ENCODE measurements at places on chromosomes 13 and 19. TPM values are rescaled to one million over a fixed set of nuclear protein-coding genes. Genes with fewer than 3 reads are reported as not detected.

- no peak for DNase-seq
Observed at GRCh38 chr19:46898731-46899130, 37.9 kb downstream of the ARHGAP35 start.

DNA sequence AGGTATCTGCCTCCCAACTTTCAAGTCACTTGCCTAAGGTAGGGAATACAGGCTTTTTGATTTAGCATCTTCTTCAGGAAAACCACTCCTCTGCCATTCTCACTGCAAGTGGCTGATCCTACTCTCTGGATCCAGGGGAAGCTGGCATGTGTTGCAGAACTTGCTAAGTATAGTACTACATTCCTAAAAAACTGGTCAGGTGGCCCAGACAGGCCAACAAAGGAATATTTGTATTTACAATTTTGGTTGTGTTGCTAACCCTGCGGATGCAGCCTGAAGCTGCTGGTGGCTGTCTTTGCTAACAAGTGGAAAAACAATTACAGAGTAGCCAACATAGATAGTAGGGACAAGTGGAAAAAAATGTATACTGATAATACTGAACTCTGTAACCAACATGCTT lies 222.5 kb upstream of the STARD13 start:
- DNase-seq: no peak

DNA sequence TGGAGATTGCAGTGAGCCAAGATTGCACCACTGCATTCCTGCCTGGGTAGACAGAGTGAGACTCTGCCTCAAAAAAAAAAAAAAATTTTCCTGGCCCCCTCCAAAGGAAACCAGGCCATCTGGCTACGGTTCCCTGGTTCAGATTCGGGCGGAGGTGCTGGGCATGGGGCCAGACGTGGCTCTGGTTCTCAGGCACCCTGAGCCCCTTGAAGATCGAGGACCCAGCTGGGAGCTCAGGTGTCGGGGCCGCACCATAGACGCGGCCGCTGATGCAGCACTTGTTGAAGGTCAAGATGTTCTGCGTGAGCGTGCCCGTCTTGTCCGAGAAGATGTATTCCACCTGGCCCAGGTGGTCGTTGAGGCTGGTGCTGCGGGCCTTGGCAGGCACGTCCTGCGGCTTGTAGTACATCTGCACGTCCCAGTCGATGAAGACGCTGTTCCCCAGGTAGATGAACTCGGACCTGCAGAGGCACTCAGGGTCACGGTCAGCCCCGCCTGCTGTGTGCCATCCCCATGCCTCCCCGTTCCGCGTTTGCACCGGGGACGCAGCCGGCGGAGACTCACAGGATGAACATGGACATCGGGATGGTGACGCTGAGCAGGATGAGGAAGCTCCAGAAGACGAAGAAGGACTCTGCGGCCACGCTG lies 12.3 kb downstream of the ATP8B3 start:
- no peak for DNase-seq

GRCh38 chr13:113041293-113041690 lies 64.3 kb upstream of the F7 start:
- DNase-seq: no peak

SRRM5 gene
- 0.08 TPM for polyA plus RNA-seq

KLK2 gene
- polyA plus RNA-seq: not detected

DNA sequence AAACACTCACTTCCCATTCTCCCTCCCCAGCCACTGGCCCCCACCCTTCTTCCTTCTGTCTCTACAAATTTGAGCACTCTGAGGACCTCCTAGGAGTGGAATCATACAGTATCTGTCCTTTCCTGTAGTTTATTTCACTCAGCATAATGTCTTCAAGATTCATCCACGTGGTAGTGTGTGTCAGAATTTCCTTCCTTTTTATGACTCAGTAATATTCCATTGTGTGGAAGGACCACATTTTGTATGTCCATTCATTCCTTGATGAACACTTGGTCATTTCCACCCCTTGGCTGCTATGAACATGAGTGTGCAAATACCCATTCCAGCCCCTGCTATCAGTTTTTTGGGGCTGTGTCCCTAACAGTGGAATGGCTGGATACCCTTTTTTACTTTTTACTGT lies 9.8 kb downstream of the KLF2 start:
- DNase-seq: no peak

DNA sequence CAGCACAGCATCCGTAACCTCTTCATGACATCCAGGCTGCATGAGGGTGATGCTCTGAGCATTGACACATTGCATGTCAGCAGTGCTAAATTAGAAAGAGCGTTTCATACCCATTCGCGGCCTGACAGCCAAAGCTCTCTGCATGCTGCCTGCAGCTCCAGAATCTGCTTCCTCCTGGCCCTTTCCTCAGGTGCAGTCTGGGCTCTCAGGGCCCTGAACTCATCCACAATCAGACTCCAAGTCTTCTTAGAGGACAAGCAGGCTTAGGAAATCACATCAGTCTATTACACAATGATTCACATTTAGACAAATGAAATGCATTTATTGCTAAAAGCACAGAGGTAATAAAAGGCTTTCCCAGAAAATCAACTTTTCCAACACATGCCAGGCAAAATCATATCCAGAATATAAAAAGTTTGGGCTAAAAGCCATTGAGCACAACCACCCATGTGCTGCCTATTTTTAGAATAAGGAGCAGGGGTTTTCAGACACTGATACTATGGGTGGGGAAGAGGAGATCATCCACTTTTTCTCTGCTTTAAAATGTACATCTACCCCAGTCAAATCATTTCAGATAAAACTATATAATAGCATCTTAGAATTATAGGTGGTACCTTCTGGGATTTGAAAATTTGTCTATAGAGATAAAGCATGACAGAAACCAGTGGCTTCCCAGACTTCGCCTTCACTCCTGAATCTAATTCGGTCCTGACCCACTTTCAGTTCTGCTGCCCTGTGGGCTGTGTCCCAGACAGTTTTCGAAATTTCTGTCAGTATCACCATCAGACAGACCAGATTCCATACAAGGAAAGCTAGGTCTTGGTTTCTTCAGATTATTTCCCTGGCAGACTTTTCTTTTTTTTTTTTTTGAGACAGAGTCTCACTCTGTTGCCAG lies 109.3 kb downstream of the COL4A2 start:
- no peak for DNase-seq

ZNF177 gene
- polyA plus RNA-seq: 0.73 TPM

DNA sequence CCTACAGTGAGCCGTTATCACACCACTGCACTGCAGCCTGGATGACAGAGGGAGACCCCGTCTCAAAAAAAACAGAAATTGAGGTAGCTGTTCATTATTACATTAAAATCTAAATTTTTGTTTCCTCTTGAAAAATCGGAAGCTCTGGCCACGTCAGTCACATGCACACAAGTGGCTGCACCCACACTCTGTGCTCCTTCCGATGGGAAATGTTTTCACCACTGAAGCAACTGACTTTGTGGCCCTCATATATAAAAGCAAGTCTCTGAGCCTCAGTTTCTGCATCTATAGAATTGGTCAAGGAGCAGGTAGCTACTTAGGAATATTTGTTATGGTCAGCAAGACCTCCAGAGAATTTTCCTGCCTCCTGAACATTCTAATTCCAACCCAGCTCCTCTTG lies 4.5 kb downstream of the LRRC25 start:
- no peak for DNase-seq

GRCh38 chr13:34145061-34145460 lies 327.1 kb downstream of the RFC3 start:
- DNase-seq: no peak

CYSLTR2 gene
- polyA plus RNA-seq: 0.60 TPM

SIGLEC10 gene
- polyA plus RNA-seq: 0.24 TPM

GRCh38 chr19:28170066-28170465 lies 1042.9 kb downstream of the UQCRFS1 start:
- DNase-seq: no peak
